ENCODE measurements at places on chromosomes 3 and 15.
A peak's percentile ranks its signal among the peaks of the same experiment; 100 is the strongest.

DNA sequence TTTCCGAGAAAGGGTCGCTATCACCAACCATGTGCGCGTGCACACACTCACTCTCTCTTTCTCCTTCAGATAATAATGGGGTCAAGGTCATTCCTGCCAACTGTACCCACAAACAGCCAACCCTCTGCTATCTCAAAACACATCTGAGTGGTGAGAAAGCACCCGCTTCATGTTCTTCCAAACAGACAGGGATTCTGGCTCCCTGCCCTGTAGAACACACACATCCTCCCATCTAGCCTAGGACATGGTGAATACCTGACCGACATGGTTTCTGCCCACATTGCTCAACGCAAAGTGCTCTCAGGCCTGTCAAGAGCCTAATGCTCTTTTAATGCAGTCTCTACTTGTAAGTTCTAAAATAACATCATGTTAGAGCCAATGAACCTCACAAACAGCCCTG is 302.2 kb downstream of the FOXP1 start:
- DNase-seq = no peak

DNA sequence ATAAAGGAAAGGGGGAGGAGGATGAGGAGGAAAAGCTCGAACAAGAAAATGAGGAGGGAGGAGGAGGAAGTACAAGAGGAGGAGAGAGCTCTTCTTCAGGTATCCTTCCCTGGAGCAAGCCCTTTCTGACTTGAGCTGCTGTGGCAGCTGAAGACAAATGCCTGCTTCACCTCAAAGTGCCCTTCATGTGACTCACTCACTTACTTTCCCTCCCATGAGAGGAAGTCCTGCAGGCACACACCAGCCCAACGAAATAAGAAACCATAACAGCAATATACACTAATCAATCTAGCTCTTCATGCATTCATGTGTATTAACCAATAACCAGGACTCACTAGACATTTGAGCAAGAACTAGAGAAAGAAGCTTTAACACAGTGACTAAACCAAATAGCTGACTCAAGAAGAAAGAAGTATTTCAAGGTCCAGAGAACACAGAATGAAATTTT is 251.9 kb downstream of the IGSF11 start:
- DNase-seq = no peak

DNA sequence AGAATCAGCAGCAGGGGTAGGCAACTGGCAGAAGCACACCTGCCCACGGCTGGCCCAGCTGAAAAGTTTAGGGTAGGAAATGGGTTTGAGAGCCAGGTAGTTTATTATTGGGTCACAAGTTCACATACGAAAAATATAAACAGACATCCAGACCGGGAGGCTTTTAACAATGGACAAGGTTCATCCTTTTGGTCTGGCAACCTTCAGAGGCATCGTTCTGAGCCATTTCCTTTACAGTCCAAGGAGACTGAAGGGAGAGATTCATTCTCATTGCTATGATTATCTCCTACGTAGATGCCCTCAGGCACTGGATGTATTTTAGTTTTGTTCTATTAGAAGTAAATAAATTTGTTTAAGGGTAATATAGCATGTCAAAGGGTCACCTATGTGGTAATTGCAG is 248.0 kb upstream of the THBS1 start:
- DNase-seq = no peak

GRCh38 chr3:28317438-28318022 is 31.0 kb upstream of the ZCWPW2 start:
- no peak for DNase-seq

DNA sequence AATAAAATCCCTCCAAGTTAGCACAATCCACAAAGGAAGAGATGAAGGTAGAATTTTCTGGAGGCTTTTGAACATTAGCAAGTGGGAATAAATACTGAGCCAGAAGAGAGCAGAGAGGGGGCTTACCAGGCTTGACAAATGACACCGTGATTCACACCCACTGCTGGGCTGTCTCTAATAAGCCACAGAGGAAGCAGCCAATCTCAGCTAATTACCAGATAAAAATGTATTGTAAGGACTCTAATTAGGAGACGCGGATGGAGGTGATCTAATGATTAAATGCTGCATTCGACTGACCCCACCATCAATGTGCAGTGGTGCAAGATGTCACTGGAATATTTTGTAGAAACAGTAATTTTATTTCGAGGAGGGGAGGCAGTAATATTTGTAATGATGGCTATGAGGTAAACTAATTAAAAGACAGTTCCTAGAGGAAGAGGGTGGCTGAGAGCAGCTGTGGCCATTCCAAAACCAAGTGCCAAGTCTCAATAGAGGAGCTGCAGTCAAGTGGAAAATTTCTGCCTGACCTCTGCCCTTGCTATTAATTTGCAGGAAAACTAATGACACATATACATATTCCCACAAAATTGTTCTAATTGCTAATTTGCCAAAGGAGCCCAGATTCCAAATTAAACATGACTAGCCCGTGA is 602.2 kb downstream of the FOXP1 start:
- DNase-seq = no peak

- DNase-seq = no peak
These were observed 389.8 kb downstream of the NR2F2 start for GRCh38 chr15:96720251-96720650.

GRCh38 chr15:70172566-70173225 is 75.0 kb upstream of the TLE3 start:
- DNase-seq = no peak

DNA sequence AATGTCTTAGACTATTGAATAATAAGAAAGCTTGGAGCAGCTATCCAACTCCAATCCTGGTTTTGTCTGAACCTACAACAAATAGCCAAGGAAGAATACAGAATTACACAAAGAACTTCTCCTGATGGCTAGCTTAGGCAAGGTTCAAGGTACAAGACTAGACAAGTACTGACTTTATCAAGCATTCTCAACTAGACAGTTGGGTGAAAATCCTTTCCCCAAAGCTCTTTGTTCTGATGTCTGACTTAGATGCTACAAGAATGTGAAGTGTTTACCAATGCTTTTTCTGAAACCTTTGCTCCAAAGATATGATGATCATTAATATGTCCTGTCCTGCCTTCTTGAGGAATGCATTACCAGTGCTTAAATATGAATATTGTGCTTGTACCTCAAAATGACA is 113.8 kb downstream of the ANXA2 start:
- no peak for DNase-seq

- no peak for DNase-seq
These were observed 12.1 kb upstream of the RTP2 start for GRCh38 chr3:187714404-187714979.

- peak; percentile 92 for DNase-seq
These were observed 237.6 kb upstream of the BHLHE40 start for GRCh38 chr3:4741404-4742307.

- DNase-seq = no peak
These were observed 226.8 kb upstream of the IGF1R start for GRCh38 chr15:98421419-98422129.

GRCh38 chr3:42204867-42205599 is 61.0 kb downstream of the CCK start:
- DNase-seq = no peak

DNA sequence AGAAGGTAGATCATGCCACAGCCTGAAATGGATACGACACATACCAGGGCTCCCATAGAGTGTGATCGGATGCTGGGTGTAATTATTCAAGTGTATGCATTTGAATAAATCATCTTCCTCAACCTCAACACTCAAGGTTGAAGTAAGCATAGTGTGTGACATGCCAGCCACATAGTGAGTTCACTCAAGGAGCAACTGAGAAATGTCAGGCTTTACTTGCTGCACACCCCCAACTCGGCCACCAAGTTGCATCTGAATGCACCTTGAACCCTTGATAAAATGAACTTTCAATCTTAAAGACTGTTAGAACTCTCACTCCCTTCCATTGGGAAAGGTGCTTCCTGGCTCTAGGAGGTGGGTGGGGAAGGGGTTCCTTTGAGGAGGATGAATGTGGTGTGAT is 121.3 kb downstream of the GHSR start:
- no peak for DNase-seq

DNA sequence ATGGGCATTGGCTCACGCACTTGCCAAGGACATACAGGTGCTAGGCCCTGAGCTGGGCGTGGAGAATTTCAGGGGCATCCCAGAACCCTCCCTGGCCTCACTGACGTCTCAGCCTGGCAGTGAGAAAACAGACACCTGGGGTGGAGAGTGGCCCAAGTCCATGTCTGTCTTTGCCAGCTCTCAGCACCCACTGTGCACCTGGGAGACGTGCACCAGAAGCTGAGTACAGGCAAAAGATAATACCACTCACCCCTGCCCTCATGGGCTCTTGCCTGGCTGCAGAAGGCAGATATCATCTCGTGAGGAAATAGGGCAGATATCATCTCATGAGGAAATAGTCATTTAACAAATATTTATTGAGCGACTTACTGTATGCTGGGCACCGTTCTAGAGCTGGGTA is 8.0 kb downstream of the LOXL1 start:
- DNase-seq = no peak

GRCh38 chr3:186209810-186210752 is 101.2 kb upstream of the ETV5 start:
- DNase-seq = peak; percentile 10

- DNase-seq = no peak
These were observed 17.9 kb downstream of the SERP1 start for GRCh38 chr3:150528354-150528797.

- no peak for DNase-seq
These were observed 30.2 kb upstream of the VPS8 start for GRCh38 chr3:184781801-184782200.

GRCh38 chr15:45689616-45690015 is 54.8 kb downstream of the SQOR start:
- DNase-seq = no peak

GRCh38 chr15:67832897-67833709 is 6.7 kb downstream of the RNU6-1 start:
- no peak for DNase-seq

DNA sequence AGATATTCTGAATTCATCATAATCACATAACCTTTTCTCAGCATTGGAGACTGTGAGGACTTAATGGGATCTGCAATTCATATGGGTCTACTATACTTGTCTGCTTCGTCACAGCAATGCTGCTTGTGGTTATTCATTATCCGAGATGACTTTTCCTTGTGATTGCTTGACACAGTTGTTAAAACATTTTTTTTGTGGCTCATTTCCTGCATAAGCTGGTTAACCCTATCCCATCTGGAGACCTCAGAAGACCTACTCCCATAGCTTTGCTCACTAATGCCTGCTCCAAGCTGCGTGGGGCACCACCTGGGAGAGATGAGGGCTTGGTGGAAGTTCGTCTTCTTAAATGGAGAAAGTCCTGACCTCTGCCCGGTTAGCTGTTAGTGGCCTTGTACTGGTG is 360.8 kb downstream of the CHST2 start:
- DNase-seq = no peak

- DNase-seq = no peak
These were observed 30.3 kb downstream of the TPRA1 start for GRCh38 chr3:127560051-127560787.

- no peak for DNase-seq
These were observed 34.3 kb downstream of the CRTC3 start for GRCh38 chr15:90564051-90564450.

GRCh38 chr3:161977063-161977462 is 480.5 kb downstream of the OTOL1 start:
- DNase-seq = peak; percentile 19

GRCh38 chr3:126580746-126581145 is 22.0 kb upstream of the C3orf22 start:
- no peak for DNase-seq

DNA sequence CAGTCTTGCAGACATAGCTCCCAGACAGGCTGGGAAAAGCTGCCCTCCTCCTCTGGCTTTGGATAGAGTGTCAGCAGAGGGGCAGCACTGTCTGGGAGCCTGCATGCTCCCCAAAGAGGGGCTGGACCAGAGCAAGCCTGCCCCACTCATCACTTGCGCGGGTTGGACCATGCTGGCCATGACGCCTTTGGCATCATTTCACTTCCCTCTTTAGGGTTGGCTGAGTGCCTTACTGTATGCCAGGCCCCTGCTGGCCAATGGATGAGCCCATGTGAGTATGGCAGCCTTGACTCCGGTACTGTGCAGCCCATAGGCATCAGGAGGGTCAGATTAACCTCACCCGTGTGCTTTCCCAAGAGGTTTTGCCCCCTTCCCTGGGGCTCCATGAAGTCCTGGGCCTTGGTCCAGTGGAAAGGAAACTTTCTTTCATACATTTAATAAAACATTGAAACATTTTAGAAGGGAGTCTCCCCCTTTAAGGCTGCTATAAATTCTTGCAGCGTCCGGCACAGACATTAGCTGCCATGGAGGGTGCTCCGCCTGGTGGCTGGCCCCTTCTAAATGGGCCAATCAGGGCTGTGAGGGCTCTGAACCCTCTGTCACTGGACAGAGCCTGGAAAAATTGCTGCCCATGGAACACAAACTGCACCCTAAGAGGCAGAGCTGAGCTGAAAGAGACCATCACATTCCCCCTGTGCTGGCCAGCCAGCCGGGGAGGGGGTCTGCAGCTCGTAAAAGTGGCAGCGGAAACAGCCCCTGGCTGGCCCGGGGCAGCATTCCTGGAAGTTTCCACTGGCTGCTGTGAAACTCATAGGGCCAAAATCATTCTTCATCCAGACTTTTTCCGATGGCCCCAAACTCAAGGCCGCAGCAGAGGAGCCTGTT is 20.8 kb upstream of the DUSP7 start:
- DNase-seq = no peak

DNA sequence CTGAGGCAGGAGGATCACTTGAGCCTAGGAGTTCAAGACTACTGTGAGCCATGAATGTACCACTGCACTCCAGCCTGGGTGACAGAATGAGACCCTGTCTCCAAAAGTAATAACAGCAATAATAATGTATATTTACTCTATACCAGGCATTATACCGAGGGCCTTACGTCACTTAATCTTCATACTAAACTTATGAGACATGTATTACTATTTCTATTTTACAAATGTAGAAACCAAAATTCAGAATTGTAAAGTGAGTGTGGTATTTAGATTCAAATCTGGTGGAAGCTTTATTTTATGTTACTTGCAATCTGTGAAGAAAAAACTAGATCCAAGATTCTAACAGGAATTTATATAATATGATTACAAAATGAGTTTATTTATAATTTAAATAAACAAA is 9.7 kb upstream of the BLM start:
- DNase-seq = no peak
